Activated naive CD4-positive, alpha-beta T cell treated with anti-CD3 and anti-CD28 coated beads, Interleukin-2, amount 10 ng/mL, durations not matched to agents 7 days and 5 days (primary cell): ENCODE measurements at places on chromosomes 2 and 18.

GRCh38 chr2:235105821-235106359, 154.1 kb downstream of the SH3BP4 start:
- no peak for DNase-seq

DNA sequence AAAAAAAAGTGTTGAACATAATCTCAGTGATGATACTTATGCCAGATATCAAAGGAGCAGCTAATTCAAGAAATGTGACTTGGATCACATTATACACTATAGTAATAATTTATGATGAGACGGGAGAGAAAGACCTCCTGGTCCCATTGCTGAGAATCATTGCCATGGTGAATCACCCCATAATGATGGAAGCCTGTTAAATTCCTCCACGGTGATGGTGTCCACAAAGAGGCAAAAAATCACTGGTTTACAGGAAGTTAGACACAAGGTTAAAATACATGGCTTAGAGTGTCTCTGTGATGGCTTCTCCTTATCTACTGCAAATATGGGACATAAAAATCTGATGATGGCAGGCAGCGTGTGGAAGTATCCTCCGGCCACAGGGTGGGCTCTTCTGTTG, 210.0 kb downstream of the CDH2 start:
- no peak for DNase-seq

DNA sequence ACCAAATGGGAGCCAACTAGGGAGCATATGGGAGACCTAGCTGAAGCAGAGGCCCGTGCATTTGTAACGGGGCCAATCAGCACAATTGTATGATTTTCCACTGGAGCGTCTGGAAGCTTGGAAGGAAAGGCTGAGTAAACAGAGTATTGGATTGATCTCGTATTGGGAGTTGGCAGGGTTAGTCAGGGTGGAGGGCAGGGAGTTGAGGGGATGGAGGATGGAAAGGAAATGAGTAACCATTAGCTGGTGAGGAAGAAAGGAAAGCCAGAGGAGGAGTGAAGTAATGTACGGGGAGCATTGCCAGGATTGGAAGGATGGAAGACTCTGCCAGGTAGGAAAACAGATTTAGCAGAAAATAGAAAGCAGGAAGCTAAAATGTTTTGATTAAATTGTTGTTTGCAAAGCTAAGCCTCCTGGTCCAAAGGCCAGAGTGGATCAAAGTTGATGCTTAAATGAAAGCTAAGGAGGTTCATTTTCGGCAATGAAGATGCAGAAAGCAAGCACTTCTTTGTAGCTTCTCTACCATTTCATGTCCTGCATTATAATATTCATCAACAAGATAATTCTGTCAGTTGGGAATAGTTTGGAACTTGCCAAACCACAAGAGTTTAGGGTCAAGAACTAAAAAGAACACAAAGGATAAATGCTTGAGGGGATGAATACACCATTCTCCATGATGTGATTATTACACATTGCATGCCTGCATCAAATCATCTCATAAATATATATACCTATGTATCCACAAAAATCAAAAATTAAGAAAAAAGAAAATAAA, 75.6 kb upstream of the TTN start:
- DNase-seq = no peak

DNA sequence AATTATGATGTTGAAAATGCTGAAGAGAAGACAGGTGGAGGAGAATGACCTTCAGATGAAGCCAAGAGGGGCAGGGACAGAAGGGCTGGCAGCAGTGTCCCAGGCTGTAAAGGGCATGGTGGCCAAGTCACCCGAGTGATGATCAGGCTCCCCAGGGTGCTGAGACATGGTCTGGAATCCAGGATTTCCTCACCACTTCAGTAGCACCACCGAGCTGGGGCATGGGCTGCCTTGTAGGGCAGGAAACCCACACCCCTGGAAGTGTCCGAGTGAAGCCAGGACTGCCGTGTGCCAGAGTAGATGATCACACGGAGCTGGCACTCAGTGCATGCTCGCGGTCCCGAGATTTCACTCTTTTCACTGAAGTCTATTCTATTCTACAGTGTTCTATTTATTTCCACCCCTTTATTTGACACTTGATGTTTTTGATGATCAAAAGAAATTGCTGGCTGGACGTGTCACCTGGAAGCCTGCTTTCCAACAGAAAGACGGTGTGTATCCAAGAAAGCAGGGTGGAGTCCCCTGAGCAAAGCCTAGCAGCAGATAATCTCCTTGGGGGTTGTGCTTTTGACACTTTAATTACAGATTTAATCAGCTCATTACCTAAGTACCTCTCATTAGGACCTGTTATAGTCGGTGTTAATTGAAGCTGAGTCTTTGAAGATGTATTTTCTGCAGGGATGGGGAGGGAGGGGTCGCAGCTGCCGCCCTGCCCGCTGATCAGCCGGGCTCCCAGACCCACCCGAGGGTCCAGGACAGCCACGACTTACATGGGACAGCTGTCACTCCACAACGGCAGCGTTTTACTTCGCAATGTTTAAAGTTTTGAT, 92.3 kb downstream of the SEPTIN10 start:
- no peak for DNase-seq

DNA sequence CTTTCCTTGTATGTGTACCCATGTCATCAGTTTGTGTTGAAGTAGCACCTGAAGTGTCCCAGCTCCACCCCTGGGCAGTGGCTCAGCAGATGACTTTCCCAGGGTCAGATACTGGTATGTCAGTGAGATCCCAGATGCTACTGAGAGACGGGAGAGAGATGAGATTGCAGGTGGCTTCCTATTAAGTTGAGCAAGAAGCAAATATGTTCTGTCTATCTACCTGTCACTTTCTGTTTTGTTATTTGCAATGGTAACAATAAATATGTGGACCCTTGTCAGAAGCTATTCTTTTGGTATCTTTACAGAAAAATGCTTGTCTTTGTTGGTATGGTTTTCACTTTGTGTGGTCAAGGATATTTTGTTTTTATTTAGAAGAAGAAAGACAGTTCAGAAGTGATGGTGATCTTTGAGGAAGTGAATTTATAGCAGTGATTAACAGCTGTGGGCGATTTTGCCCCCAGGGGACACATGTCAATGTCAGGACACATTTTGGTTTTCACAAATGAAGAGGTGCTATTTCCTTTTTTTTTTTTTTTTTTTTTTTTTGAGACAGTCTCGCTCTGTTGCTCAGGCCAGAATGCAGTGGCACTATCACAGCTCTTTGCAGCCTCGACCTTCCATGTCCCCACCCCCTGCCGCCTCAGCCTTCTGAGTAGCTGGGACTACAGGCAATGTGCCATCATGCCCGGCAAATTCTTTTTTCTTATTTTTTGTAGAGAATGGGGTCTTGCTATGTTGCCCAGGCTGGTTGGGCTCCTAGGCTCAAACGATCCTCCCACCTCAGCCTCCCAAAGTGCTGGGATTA, 21.4 kb downstream of the MGAT5 start:
- no peak for DNase-seq

- no peak for DNase-seq
Measured at GRCh38 chr18:22723773-22724172, 209.4 kb upstream of the RBBP8 start.

DNA sequence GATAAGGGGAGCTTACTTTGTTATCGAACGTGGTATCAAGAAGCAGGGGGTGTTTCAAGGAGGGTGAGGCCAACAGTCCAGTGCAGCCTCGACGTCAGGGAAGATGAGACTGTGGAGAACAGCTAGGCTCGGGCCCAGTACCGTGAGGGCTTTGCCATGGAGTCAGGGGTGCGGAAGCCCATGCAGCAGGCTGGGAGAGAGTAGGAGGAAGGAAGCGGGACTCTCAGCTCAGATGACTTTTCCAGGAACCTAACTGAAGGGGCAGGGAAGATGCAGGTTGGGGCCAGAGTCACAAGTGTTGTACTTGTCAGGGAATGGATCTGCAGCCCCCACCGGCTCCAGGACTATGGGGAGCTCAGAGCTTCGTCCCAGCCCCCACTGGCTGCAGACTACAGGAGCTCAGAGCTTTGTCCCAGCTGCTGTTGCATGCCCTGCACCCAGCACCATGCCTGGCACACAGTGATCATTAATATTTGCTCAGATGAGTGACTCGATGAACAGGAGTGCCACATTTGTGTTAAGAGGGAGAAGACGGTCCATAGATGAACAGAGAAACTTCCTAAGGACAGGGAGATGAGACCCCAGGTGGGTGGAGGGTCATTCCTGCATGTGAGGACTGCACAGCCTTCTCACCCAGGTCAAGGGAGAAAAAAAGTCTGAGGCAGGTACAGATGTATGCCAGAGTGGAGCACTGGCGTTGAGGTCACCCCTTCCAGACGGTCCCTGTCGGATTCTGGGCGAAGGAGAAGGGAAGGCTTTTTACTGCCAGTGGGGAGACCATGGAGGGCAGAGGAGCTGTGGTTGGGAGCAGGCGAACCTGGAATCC, 36.4 kb downstream of the PTGR3 start:
- no peak for DNase-seq

DNA sequence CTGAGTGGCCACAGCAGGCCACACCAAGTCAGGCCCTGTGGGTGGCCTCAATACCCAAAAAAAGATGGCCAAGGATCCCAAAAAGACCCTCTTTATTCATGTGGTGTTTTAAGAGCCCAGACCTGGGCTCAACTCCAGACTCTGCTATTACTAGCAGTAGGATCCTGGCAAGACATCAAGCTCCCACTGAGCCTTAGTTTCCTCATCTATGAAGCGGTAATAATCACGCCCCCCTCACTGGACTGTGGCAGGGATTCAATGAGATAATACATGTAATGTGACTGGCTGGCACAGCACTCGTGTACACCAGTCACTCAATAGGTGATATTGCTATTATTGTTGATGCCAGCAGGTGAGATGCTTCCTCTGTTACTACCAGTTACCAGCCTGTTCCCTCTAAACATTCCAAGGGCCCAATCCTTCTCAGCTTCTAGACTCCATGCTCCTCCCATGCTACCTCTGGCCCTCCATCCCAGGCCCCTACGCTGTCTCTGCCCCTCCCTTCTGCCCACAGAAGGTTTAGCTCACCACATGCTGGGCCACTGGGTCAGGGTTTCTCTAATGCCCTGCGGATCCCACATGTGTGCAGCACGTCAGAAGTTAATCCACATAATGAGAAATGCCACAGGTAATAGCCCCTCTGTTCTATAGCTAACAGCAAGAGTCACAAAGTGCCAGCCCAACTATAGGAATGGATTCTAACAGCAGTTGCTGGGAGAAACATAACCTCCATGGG, 51.2 kb downstream of the SLC4A5 start:
- no peak for DNase-seq

DNA sequence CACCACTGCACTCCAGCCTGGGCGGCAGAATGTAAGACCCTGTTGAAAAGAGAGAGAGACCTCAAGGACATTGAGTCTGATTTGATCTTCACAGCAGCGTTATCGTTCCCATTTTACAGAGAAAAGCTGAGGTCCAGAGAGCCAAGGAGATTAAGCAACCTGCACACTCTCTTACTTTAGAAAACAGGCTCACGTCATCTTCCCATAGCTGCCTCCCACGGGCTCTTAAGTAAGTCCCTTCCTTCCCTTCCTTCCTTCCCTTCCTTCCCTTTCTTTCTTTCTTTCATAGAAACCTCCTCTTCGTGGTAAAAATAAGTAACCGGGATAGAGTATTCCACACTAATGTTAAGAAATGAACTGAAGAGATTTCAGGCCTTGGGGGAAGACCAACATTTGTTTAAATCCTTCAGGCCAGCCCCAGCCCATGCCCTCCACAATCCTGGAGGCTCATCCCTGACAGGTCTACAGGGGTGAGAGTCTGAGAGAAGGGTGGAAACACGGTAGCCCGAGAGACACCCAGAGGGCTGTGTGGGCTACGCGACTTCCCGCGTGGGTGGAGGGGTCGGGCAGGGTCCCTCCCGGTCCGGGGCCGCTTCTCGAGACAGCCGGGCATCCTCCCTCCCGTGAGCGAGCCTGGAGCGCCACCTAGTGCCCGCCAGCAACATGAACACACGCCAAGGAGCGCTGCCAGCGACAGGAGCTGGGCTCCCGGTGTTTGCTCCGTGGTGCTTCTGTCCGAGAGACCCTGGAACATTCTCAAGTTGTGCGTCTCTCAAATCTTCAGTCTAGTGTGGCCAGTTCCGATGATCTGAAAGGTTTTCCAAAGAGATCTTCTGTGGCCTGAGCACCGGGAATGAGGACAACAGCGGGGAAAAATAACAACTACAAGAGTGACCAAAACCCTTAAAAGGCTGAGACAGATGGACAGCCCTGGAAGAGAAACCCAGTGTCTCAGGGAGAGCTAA, 160.3 kb downstream of the INO80D start:
- DNase-seq = peak; percentile 78

GRCh38 chr2:207015901-207016300, 76.6 kb downstream of the CPO start:
- DNase-seq = no peak

DNA sequence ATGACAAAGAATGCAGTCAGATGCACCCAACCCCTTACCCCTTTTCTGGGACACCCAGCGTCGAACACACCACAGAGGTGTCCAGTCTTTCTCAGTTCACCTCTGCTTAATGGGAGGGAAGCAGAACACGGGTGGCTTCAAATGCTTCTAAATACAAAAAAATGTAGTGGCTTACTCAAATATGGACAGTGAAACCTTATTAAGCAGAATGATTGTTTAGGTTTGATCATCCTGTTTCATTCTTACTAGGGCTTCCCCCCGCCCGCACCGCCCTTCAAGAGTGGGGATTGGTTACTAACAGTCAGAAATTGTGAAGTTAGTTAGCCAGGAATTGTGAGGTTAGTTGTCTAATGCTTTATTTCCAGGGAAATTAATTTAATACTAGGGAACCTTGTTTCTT, 21.6 kb downstream of the ATG16L1 start:
- DNase-seq = no peak

DNA sequence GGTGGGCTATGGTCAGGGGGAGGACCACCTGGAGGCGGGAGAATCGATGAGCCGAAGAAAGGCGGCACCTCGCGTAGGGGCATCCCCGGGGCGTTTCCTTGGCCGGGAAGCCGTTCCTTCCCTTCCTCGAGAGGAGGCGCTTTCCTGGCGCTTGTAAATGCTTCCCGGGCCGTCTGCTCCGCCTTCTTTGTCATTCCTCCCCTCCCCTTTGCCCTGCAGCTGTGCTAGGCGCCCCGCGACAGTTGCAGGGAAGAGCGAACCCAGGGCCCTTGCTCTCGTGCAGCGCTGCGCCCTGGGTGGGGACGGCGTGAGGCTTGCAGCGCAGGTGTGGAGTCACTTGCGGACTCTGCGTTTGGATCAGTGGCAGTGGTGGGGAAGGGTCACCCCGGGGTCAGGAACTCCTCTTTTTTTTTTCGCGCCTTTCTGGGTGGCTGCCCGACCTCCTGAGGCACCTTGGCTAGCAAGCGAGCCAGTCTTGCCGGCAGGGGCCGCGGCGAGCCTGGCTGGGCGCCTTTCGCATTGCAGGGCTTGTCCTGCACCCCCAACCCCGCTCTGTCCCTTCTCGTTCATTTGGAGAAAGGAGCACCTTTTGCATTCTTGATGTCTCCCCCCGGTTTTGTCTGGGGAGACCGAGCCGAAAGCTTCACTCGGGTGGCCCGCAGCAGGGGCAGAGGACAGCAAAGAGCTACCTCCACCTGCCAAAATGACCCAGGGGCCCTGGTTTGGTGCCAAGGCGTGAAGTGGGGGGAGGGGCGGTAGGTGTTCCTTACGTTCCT, 858 bp downstream of the KCNS3 start:
- no peak for DNase-seq

GRCh38 chr2:212845941-212846340, 305.5 kb downstream of the IKZF2 start:
- DNase-seq = no peak
